Astrocyte of the cerebellum (primary cell): ENCODE measurements at places on chromosomes 3 and 15.

GRCh38 chr3:11162401-11163345 lies 8.4 kb downstream of the HRH1 start:
- no peak for DNase-seq

DNA sequence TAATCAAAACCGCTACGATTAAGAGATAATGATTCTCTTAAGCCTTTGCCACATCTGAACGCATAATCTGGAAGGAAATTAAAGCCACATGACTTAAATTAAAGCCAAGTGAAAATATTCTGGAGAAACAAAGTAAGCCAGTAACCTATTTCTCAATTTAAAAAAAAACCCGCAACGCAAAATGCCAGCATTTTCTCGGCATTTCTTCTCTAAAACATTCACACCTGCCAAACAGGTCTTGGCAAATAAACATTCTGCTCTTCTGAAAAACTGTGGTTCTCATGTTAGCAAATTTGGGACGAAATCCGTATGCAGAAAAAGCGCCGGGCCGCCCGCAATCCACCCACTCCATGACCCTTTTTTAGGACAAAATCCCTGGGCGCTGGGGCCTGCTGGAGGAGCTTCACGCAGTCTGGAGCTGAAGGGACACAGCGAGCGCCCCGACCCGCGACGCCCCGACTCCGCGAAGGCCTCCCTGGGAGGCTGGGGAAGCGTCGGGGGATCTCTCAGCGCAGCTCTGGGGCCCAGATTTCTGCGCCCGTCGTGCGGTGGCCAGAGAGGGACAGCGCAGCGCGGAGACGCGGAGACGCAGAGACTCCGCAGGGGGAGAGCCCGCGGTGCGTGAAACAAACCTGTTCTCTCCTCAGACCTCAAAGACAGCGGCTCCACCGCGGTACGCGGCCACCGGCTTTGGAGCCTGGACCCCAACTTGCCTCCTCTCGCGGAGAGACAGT lies 471 bp downstream of the NKIRAS1 start:
- no peak for DNase-seq

DNA sequence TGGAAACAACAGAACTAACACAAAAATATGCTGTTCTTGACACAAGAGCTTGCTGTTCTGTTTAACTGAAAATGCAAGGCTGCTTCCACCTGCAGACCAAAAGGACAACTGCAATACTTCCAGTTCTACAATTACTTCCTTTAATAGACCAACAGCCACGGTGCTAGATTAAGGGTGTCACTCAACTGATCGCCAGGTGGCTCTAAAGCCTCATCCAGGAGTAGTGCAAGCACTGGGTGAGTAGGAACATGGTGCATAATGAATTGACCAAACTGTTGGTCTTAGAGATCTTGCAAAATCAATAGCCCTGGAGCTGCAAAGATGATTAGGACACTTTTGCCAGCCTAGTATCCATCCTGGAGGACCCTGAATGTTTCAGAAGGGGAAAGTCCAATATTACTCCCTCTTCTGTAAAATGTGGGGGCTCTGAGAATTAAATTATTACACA lies 3.6 kb upstream of the CLDN16 start:
- DNase-seq: peak; percentile 35

- no peak for DNase-seq
These were observed 216.5 kb upstream of the SEMA6D start for GRCh38 chr15:47500842-47501241.
